ENCODE measurements at places on chromosomes 11 and 22.

GRCh38 chr11:12803086-12803826, 129.0 kb downstream of the TEAD1 start:
- peak; percentile 41 for DNase-seq

GRCh38 chr11:41498726-41499125, 39.3 kb upstream of the LRRC4C start:
- DNase-seq = no peak

GRCh38 chr22:19118329-19118880, 3.8 kb downstream of the DGCR2 start:
- no peak for DNase-seq

- no peak for DNase-seq
These were observed 1.4 kb upstream of the YPEL1 start for GRCh38 chr22:21736948-21737347.

- no peak for DNase-seq
These were observed 70.2 kb downstream of the NELL1 start for GRCh38 chr11:20739577-20739976.

GRCh38 chr11:15707971-15708370, 593.2 kb downstream of the INSC start:
- no peak for DNase-seq

GRCh38 chr11:78076733-78077403, 2.8 kb downstream of the NDUFC2 start:
- no peak for DNase-seq

DNA sequence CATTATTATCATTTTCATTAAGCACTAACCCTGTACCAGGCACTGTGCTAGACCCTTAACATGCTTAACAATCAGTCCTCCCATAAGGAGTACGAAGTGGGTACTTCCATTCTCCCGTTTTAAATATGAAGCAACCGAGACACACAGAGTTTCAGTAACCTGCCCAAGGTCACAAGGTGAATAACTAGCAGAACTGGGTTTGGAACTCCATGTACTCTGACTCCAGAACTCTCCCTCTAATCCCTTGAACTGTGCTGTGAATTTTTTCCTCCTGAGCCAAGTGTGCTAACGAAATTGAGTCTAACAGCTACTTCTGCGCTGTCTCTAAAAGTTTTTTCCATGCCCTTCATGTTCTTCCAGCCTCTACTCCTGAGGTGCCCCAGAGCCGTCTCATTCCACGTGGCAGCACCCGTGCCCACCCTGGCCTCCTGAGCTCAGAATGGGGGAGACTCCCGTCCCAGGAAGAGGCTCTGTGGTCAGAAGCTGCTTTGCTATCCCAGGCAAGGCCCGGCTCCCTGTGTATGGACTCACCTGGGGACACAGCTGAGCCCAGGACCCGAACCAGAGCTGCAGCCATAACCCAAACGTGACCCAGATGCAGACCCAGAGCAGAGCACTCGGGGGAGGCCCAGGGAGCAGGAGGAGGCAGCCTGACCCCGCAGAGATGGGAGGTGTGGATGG, 8.6 kb upstream of the TRIM29 start:
- DNase-seq = no peak

DNA sequence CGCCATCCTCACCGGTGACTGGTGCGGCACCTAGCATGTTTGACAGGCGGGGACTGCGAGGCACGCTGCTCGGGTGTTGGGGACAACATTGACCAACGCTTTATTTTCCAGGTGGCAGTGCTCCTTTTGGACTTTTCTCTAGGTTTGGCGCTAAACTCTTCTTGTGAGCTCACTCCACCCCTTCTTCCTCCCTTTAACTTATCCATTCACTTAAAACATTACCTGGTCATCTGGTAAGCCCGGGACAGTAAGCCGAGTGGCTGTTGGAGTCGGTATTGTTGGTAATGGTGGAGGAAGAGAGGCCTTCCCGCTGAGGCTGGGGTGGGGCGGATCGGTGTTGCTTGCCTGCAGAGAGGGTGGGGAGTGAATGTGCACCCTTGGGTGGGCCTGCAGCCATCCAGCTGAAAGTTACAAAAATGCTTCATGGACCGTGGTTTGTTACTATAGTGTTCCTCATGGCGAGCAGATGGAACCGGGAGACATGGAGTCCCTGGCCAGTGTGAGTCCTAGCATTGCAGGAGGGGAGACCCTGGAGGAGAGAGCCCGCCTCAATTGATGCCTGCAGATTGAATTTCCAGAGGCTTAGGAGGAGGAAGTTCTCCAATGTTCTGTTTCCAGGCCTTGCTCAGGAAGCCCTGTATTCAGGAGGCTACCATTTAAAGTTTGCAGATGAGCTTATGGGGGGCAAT, 1.1 kb downstream of the NEAT1 start:
- DNase-seq = no peak

DNA sequence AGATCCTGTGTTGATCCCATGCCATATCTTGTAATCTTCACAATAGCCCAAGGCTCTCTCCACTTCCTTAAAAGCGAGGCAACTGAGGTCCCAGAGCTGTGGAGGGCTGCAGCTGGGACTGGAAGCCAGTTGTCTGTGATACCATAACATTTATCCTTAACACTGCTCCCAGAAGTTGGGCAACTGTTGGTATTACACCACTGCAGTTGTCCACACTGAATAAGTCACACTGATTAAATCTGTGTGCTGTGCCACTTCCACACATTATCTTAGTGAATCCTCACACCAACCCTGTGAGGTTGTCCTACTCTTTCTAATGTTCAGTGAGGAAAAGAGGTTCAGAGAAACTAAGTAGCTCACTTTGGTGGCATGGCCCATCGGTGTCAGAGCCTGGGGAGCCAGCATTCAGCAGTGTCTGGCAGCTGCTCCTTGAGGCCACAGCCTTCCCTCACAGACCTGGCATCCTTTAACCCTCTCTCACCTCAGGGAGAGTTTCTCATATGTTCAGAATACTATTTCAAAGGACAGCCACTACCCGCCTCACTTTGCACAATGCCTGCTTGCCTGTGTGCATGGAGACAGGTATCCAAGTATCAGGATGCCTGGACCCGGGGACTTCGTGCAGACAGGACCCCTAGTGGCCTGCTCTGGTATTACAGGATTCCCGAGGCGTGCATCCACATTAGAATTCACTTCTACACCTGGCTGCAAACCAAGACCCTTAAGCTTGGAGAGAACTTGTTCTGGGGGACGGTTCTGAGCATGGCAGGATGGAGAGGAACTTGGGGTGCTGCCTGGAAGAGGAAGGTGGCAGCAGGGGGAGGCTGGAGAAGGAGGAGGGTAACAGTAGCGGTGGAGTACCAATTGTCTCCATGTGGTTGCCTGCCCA, 221.9 kb upstream of the TBCEL start:
- peak; percentile 69 for DNase-seq

GRCh38 chr22:50192436-50193204, 6.9 kb downstream of the TRABD start:
- DNase-seq = no peak

DNA sequence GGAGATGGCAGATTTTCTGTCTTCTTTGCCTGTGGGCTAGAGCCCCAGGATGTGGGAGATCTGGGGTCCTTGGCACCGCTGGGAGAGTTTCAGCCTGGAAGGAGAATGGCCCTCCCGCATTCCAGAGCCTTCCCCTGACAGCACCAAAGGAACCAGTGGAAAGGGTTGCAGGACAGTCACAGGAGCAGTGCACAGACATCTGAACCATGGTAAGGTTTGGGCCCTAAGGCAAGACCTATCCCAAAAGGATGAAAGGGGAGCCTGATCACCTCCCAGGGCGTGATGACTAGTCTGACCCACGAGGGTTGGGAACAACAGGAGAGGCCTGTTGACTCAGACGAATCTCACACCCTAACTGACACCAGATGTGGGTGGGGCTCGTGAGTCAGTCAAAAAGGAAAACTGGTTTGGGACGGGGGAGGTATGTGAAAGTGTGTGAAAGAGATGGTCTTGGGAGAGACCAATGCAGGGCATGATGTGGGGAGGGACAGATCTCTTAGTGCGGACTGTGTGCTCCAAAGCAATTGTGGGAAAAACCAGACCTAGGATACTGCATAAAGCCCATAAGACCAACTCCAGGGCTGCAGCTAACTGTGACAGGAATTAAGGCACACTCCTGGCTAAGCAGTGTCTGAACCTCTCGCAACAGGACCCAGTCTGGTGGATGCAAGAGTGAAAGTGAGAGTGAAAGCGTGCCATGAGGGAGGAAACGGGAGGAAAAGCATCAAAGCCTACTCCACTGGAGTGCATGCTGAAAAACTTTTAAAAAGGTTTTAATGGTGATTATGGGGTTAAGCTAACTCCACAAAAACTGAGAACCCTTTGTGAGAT, 39.1 kb upstream of the GLYAT start:
- DNase-seq = no peak

- DNase-seq = no peak
These were observed at the start of gene INPPL1 for GRCh38 chr11:72224564-72225410. Gene INPPL1, plus strand, starts transcription at chr11:72224767. Its CDS starts 218 bp downstream, at chr11:72224985.

- peak; percentile 65 for DNase-seq
These were observed 262.8 kb upstream of the PLET1 start for GRCh38 chr11:112523477-112523876.

DNA sequence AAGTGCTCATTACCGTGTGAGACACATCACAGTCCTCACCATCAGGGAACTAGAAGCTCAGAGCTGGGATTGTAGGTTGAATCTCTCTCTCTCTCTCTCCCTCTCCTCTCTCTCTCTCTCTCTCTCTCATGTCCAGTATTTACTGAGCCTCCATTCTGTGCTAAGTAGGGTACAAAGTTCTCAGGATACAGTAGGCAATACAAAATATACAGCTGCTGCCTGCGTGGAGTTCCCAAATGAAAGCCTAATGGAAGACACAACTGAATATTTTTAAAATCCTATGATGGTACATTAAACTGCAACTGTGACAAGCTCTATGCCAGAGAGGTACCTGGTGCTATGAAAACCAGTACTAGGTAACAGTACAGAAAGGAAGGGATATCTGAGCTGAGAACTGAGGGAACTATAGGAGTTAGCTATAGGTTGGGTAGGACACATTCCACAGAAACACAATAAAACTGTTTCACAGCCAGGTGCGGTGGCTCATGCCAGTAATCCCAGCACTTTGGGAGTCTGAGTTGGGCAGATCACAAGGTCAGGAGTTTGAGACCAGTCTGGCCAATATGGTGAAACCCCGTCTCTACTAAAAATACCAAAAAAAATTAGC, 9.6 kb upstream of the PRG2 start:
- no peak for DNase-seq

DNA sequence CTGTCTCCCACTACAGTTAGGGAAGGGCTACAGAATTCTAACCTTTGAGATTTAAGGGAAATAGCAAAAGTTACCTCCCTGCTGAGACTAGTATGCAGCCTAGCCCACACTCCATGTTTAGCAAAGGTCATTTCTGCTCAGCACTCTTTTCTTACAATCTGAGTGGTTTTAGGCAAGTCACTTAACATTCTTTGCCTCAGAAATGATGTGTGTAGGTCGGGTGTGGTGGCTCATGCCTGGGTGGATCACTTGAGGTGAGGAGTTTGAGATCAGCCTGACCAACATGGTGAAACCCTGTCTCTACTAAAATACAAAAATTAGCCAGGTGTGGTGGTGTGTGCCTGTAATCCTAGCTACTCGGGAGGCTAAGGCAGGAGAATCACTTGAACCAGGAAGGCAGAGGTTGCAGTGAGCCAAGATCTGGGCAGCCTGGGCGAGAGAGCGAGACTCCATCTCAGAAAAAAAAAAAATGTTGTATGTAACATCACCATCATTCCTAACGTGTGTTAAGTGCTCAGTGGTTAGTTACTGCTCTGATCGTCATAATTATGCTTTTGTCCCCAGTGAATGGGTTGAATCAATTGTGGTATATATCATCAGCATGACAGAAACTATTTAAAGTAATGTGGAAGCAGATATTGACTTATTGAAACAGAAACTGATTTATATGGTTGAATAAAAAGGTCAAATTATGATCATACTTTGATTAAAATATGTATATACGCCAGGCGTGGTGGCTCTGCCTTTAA, 55.0 kb downstream of the COPB1 start:
- DNase-seq = no peak

DNA sequence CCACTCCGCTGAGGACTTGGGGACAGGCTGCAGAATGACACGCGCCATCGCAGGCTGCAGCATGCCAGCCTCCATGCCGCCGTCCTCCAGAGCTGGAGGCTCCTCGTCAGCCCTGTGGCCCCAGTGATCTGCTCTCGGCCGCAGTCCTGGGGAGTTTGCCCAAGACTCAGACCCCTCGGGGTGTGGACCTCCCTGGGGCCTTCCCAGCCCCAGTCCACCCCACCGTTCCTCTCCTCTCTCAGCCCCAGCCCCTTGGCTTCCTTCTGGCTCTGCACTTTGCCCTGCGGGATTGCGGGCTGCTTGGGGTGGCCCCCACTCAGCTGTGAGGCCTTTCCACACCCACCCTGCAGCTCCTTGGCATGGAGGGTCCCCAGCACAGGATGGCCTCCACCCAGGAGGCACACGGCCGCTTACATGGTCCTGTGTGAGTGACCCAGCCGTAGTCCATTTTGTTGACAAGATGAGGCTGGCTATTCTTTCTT, 414.9 kb downstream of the TBC1D22A start:
- DNase-seq = no peak

GRCh38 chr22:30265823-30266444, 717 bp downstream of the OSM start:
- DNase-seq = no peak

- DNase-seq = no peak
These were observed 410.9 kb upstream of the B3GAT1 start for GRCh38 chr11:134822897-134823296.

GRCh38 chr11:71504531-71504930, 22.5 kb upstream of the KRTAP5-7 start:
- peak; percentile 29 for DNase-seq

GRCh38 chr11:71962428-71963038, 33.7 kb downstream of the RNF121 start:
- DNase-seq = no peak

DNA sequence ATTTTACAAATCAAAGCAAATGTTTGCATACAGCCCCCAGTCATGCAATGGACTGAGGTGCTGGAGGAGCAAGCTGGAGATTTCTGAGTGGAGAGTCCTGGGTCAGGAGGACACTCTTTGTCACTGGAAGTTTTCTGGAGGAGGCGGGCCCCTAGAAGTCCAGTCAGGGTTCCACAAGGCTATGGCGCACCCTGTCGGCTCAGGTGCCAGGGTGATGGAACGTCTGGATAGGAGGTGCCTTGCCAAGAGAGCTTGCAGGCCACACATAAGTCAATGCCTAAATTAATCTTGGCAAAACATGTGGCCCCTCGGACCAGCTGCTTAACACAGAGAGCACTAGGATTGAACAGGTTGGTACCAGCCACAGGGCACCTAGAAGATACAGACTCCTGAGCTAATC, 174.7 kb upstream of the CADM1 start:
- DNase-seq = no peak

- DNase-seq = peak; percentile 59
These were observed 1.0 kb downstream of the MN1 start for GRCh38 chr22:27800250-27801201.

DNA sequence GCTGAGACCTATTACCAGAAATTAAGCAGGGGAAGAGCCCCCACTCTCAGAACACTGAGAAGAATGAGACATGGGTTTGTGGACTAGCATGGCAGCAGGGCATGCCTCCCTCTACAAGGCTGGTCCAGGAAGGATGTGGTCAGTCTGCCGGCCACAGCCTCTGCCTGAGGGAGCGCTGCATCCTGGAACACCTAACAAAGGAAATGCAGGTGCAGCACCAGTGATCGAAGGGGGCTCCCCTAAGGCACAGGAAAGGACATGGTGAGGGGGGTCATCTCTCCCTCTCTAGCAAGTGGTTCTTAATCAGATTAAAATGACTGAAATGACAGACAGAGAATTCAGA, 40.6 kb upstream of the ARL14EP start:
- no peak for DNase-seq

- DNase-seq = no peak
These were observed 22.2 kb downstream of the NNMT start for GRCh38 chr11:114318361-114318760.

- DNase-seq = no peak
These were observed 68.2 kb downstream of the GALNT18 start for GRCh38 chr11:11553573-11553972.
